Uterine smooth muscle cell (primary cell): ENCODE measurements at places on chromosomes 5 and 9. TPM values are rescaled to one million over a fixed set of nuclear protein-coding genes. Genes with fewer than 3 reads are reported as not detected.

The TRMO gene
- total RNA-seq = 16.5 and 18.8 TPM in 2 replicates

The MOB3B gene
- total RNA-seq = 0.12 and 0.33 TPM in 2 replicates

The GRXCR2 gene
- not detected in 2 replicates for total RNA-seq

The SMC5 gene
- total RNA-seq = 29.5 and 31.3 TPM in 2 replicates

The SCGB3A2 gene
- total RNA-seq = not detected in 2 replicates

The CDH6 gene
- 12.7 and 21.6 TPM in 2 replicates for total RNA-seq

The CDH9 gene
- not detected in 2 replicates for total RNA-seq

The GABBR2 gene
- 0.11 and 0.12 TPM in 2 replicates for total RNA-seq
